ENCODE measurements at places on chromosomes 3 and 15.

- no peak for DNase-seq
Measured at GRCh38 chr3:101779822-101780381, 891 bp downstream of the NXPE3 start.

DNA sequence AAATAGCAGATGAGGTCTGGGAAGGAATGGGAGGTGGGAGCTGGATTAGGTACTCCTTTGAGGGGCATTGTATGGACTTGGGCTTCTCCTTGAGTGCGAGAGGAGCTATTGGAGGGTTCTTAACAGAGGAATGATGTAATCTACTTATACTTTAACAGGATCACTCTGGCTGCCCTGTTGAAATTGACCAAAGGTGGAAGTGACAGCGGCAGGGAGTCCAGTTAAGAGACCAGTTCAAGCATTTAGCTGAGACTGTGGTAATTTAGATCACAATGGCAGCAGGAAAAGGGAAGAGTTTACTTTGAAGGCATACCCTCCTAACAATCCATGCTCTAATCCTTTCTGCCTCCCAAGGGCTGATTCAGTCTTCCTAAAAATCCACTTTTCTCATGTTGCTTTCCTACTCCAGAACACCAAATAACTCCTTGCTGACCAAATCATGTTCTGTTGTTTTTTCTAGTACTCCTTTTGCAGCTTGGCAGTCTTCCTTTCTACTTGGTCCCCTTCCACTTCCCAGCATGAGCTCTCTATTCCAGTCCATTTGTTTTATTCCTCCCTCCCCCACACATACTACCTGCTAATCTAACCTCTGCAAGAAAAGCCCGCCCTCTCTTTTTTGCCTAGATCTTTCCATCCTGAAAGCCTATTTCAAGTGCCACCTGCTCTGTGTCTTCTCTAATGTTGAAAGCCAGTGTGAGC is 139.4 kb downstream of the NECTIN3 start:
- no peak for DNase-seq

DNA sequence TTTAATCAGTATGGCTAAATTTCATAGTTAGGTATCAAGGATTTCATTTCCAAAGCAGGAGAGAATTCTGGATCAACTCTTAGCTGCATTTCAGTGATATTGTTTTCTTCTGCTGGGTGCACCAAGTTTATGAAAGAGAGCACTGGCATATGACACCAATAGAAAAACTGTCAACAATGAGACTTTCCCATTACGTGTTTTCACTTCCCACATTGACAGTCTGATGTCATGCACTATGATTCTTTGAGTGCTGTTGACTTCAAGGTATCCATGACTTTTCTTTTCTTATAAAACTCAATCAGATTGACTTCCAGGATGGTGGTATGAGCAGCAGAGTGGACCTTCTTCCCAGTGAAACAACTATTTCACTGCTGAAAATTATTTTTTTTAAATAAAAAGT is 476.1 kb downstream of the EDEM1 start:
- no peak for DNase-seq

GRCh38 chr15:88730751-88731150 is 72.5 kb upstream of the ACAN start:
- no peak for DNase-seq

DNA sequence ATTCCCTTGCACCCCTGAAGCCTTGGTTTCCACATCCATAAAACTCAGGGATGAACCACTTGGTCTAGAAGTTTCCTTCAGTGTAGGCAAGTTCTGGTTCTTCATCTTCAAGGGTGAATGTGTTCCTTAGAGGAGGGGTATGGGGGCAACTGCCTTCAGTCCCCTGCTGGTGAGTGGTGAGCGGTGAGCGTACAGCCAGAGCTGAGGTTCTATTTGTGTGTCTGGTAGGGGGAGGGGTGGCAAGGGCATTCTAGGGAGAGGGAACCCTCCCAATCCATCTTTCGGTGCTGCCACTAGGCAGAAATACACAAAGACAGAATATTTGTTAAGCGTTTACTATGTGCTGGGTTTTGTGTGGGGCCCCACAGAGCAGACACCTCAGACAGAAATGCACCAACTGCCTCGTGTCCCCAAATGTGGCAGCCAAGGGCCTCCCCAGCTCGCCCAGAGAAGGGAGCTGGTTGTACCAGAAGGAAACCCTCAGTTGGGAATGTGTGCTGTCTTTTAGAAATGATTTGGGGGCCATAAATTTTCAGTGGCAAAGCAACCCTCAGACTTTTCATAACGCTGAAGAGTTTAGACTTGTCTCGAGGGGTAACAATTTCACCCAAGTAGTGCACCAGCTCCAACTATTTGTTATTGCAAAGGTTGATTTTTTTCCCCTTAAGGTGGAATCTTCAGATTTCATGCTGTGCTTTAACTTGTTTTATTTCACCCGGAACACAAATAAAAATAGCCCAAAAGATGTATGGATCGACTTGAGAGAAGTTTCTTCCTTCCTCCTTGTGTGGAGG is 137.6 kb downstream of the FBLN2 start:
- no peak for DNase-seq

DNA sequence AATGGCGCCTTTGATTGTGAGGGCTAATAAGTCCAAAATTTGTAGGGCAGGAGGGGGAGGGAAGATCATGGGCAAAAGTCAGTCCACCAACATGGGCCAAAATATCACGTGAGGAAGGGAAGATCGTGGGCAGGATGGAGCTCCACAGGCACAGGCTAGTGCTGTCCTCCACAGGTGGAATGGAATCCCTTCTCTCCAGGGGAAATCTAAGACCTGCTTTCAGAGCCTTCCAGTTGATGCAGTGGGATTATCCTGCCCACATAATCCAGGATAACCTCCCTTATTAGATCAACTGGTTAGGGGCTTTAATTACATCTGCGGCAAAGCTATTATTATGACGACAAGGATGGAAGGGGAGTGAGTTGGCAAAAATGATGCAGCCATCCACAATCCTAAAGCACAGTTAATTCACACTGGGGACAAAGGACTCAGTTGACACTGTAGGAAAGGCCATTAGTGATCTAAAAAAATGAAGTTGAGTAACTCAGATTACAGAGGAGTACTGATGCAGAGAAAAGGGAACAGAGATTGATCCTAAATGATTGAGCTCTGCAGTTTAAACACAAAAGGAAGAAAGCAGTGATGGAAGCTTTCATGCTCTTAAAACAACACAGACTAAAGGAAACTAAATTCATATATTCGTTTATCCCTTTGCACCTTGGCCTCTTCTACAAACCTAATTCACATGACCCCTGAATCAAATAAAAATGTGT is 159.8 kb downstream of the AKAP13 start:
- DNase-seq = no peak

DNA sequence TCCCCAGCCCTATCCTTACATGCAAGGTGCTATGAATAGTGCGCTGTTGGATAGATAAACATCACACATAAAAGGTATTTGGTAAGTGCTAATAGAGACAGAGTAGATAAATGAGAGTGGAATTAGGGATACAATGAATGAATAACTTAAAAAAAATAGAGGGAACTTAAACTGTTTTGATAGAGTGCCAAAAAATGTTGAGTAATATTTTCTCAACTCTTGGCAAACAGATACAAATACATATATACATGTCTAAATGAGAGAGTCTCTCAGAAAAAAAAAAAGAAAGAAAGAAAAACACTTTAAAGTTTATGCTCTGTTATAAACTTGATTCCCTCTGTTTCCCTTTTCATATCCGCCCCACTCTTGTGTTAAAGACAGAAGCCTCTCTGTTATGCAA is 667.4 kb downstream of the ROBO2 start:
- DNase-seq = no peak

GRCh38 chr3:147405231-147406027 is 914 bp downstream of the ZIC4 start:
- DNase-seq = no peak

DNA sequence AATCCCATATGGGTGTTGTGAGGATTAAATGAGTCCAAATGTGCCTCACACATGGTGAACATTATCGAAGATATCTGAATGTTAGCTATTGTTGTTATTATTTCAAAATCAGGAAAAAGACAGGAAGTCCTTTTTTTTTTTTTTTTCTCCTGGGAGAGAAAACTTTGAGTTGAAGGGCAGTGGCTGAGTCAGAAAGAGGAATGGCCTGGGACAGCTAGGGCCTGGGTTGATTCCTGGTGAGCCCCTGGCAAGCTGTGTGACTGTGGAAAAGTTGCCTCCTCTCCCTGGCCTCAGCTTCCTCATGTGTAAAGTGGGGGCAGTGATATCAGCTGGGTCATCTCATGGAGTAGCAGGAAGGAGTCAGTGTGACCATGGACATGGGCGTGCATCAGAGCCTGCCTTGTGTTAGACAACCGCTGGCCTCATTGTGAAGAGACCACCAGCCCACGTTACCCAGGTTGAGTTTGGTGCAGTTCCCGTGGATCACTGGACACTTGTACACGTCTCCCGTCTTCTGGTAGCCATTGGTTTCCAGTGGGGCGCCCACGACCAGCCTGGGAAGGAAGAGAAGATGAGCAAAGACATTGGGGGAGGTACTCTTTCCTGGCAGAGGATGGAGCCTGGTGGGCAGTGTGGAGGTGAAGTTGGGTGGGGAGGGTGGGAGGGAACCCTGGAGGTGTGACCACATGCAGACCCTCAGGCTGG is 63.1 kb downstream of the ITGA11 start:
- DNase-seq = peak; percentile 88

DNA sequence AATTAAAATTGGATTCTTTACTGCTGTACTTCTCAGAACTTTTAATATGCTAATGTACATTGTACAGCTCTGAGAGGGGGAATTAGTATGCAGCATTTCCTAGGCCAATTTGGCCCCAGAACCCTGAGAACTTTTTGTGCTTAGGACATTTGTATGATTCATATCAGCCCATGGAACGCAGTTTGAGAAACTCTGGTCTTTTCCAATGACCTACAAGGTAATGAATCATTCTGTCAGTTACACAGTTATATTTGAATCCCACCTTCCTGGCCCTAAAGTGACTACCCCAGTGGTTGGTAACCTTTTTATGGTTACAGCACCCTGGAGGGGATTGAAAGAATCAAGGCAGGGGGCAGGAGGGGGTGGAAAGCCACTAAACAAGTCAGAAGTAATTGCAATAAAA is 25.6 kb upstream of the KBTBD12 start:
- DNase-seq = no peak

GRCh38 chr15:63042877-63043334 is 359 bp downstream of the TPM1 start:
- no peak for DNase-seq

All from dermis microvascular lymphatic vessel endothelial cell (primary cell).